Sciatic nerve (tissue), 2 donors: ENCODE measurements at places on chromosomes 11 and 22.

DNA sequence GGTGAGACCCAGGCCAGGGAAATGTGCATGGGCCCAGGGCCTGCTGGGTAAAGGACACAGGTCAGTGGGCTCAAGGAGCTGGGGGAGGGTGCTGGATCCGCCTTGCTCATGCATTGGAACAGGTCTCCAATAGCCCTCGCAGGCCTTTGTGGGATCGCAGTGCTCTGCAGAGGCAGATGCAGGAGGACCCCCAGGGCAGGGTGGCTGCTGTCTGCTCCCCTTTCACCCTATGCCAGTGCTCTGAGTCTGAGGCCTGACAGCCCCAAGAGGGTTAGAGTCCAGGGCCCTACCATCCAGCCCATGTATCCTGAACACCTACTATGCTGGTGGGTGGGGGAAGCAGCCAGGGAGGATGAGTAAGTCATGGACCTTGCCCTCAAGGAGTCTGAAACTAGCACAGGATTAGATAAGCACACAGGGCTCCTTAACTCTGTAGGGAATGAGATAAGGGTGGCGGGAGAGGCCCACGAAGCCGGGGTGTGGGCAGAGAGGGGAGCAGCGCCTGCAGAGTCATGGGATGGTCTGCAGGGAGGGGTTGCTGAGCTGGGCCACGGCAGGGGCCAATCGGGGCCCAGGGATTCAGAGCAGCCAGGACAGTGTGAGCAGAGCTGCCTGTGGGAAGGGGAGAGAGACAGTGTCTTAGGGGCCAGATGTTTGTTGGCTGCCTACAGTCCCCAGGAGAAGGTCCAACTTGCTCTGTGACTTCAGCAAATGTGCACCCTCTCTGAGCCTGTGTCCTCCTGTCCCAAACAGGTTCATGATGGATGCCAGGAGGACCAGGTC is 10.5 kb upstream of the EHD1 start:
- no peak for DNase-seq

GRCh38 chr11:64918017-64918416 is 1.0 kb upstream of the ATG2A start:
- no peak for DNase-seq

GRCh38 chr11:33700063-33700501 is 544 bp downstream of the C11orf91 start:
- peak; percentile 79 for DNase-seq

DNA sequence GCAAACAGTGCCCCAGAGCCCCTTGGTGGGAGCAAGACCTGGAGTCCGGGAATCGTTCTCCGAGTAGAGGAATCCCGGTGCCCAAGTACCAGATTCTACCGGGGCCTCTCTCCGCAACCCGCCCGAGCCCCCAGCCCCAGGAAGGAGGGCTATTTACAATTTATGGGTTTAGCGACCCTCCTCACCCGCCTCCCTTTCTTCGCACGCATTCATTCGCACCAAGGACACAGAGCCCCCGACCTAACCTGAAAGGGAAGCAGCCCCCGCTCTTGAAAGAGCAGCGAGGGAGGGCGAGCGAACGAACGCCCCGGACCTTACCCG is 628 bp downstream of the LRP4 start:
- no peak for DNase-seq

DNA sequence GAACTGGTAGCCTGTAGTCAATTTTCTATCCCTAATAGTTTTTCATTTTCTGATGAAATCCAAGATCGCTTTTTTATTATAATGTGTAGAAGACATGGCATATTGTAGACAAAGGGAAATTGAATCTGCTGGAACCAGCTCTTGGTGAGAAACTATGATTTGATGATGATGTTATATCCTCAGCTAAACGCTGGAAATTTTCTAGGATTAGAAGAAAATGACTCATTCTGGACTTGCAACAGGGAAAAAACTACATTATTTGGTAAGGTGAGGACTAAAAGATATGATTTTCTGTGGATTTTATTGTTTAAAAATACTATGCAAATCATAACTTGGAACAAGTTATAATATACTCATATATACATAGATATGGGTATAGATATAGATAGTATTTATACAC is 14.1 kb upstream of the PGM2L1 start:
- DNase-seq = no peak

DNA sequence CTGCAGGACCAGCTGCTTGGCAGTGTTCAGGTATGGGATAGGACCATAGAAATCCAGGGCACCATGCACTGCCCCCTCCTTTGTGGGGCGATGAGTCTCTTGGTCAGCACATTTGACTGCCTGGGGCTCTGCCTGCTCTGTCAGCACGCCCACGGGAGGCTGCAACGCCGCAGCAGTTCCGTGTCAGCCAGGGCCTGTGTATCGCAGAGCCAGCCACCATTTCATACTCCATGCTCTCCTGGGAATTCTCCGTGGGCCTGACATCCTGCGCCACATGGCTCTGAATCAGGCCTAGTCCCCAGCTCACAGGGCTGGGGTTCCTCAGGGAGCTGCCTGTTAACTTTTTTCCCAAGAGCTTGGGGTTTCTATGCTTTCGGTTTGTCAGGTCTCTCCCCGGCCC is 16.9 kb upstream of the RELT start:
- no peak for DNase-seq

- DNase-seq = no peak
Measured at GRCh38 chr22:47247579-47248240, 485.3 kb downstream of the TBC1D22A start.

DNA sequence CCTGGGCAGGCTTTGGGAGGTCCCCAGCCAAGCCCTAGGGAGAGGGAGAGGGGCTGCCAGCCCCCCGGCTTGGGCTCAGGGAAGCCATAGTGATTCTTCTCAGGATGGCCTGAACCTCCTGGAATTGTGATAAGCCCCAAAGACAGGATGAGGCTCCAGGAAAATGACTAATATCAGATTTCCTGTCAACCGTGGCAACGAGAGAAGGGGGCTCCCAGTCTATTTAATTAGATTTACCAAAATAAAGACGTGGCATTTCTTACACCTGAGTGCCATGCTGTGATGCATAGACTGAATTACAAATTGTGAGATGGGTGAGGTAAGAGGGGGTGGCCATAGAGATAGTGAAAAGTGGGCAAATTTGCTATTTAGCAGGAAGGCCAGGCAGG is 20.4 kb downstream of the SERPINH1 start:
- no peak for DNase-seq

DNA sequence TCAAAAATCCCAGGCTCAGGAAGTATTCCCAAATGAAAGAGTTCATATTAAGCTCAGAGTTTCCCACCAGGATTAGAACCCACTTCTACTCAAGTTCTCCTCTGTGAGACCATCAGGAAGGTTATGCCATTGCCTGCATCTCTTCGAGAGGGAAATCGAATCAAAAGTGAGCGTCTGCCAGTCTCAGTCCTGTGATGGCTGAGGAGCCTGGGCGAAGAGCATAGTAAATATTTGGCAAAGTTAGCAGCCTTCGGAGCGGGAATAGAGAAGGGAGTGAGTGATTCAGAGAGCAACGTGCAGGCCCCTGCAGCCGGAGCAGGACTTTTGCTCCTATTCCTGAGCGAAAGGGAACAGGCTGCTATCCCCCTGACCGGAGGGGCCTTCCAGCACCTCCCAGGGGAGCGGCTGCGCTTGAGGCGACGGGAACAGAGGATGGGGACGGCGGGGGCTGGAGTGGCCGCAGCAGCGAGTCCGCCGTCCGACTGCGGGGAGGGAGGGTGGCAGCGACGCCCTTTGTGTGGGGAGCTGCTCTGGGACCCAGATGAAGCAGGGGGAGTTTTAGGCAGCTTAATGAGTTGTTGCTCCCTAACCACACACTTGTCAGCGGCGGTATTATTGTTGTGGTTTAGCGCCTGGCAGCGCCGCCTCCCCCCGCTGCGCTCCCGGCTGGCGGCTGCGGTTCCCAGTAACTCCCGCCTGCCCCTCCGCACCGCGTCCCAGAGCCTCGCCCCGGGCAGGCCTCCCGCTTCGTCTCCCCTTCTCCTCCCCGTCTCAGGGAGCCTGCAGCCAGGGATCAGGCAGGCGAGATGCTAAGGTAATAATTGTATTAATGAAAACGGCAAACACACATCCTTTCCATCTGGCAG is 21.7 kb upstream of the NRGN start:
- DNase-seq = no peak

GRCh38 chr11:1733716-1734640 is 16.4 kb downstream of the IFITM10 start:
- peak; percentile 51 for DNase-seq
